ENCODE measurements at places on chromosomes 1 and 21. TPM values are rescaled to one million over a fixed set of nuclear protein-coding genes. Genes with fewer than 3 reads are reported as not detected.

Gene SLC50A1
- 44.7 TPM for total RNA-seq

Gene RGS18
- 9.1 TPM for total RNA-seq

Gene CA14
- total RNA-seq, result 0.55 TPM

Gene KCNQ4
- total RNA-seq, result 0.96 TPM

Gene SYPL2
- 3.1 TPM for total RNA-seq

DNA sequence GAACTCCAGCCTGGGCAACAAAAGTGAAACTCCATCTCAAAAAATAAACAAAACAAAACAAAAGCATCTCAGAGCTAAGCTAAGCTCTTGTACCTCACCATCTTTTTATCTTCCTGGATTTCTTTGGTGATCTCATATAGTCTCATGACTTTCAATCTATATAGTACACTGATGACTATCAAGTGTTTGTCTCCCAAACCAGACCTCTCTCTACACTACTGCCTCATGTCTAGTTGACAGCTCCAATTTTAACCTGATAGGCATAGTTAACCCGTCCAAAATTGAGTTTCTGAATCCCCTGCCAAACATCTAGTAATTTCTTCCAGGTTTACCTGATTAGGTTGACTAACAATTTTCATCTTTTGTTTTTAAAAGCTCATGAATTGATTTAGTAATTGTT, 151.7 kb downstream of the COP1 start:
- no peak for DNase-seq

DNA sequence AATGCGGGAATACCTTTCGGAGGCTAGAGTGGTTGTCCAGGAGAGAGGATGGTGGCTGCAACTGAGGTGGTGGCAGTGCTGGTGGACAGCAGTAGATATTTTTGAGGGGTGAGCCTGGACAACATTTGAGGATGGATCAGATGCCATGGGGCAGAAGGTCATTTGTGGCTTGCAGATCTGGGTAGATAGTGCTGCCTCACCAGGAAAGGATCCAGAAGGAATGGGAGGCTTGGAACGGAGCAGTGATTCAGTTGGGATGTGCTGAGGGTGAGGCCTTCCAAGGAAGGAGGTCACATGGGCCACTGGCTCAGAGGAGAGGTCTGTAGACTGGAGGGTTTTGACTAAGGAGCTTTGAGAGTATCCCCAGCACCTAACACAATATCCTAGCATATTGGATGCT, 110.8 kb upstream of the KAZN start:
- no peak for DNase-seq

- DNase-seq, result no peak
Measured at GRCh38 chr1:93575621-93576284, 105.9 kb downstream of the BCAR3 start.

DNA sequence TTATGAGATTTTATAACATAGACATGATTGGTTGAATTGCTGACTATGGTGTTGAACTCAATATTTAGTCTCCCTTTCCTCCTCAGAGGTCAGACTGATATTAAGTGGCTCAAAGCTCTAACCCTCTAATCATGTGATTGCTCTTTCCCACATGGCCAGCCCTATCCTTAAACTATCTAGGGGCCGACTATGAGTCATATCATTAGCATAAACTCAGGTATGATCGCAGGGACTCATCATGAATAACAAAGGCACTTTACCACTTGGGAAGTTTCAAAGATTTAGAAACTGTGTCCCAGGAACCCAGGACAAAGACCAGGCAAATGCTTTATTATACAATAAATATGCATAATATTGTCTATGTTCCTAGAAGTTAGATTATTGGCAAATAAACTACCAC, 894.6 kb upstream of the NEGR1 start:
- DNase-seq, result no peak

DNA sequence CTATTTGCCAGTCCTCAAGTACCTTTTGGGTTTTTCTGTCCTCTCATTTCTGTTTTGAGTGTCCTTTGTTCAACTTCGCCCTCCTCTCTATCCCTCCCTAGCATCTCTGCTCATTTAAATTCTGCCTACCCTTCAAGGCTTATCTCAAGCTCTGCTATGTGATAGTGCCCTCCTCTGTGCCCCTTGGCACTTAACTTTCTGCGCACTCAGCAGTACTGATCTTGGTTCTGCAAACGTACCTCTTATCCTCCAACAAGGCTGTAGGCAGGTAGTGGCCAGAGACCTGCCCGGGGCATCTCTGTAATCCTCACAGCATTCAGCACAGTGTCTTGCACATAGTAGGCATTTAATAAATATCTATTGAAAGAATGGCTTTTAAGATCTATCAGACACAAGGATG, 5.3 kb upstream of the IL20 start:
- no peak for DNase-seq

DNA sequence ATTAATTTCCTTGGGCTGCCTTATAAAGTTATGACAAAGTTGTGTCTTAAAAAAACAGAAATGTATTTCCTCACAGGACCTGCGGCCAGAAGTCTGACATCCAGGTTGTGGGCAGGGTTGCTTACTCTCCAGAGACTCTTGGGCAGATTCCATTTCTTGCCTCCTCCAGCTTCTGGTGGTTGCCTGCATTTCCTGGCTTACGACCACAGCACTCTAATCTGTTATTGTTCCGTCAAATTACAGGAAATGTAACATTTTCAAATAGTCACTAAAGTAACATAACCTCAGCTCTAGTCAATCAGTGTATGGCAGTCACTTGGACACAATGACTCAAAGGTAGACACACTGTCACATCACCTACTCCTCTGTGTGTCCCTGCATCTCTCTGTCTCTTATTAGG, 226.8 kb downstream of the DNAH14 start:
- DNase-seq, result no peak

GRCh38 chr1:115036814-115037507, 7.3 kb downstream of the TSHB start:
- DNase-seq, result no peak

DNA sequence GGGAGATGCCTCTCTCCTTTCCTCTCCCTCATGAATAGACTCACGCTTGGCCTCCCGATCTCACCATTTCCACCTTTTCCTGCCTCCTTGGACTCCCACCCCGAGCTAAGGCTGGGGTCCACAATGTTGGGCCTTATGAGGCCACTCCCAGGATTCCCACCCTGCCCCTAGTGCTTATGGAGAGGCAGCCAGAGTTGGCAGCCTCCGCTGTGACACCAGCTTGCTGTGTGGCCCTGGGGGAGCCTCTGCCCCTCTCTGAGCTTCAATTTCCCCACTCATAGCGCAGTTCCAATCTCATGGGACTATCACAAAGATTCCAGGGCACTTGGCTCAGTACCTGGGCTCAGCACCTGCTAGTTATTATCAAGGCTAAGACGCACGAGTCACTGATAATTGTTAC, 118.7 kb upstream of the WNT4 start:
- no peak for DNase-seq

DNA sequence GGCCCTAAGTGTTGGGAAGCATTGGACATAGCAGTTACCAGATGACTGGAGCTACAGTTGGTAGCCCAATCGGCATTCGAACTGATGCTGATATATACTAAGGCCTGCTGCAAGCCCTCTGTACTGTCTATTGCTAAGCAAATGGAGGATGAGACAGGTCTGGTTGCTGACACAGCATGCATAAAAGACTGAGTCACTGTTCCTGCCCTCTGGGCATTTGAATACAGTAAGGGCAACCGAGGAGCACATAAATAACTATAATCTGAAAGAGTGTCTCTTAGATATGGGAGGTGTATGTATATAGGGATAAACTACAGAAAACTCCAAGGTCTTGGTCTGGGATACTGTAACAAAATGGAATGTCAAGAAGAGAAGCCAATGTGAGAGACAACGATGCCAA, 16.8 kb upstream of the MARK1 start:
- DNase-seq, result no peak
